Mesenteric fat pad (tissue), 1 donor: ENCODE measurements at places on chromosomes 3 and 15. TPM values are rescaled to one million over a fixed set of nuclear protein-coding genes. Genes with fewer than 3 reads are reported as not detected.

The GADL1 gene
- total RNA-seq, result not detected

The SLC22A14 gene
- 0.48 TPM for total RNA-seq

The PRRT3 gene
- 1.6 TPM for total RNA-seq

The RBP2 gene
- total RNA-seq, result 5.3 TPM

The TXNRD3 gene
- 12.2 TPM for total RNA-seq

The NR2E3 gene
- total RNA-seq, result not detected
